ENCODE measurements at places on chromosomes 7 and 10.
A peak's percentile ranks its signal among the peaks of the same experiment; 100 is the strongest.

DNA sequence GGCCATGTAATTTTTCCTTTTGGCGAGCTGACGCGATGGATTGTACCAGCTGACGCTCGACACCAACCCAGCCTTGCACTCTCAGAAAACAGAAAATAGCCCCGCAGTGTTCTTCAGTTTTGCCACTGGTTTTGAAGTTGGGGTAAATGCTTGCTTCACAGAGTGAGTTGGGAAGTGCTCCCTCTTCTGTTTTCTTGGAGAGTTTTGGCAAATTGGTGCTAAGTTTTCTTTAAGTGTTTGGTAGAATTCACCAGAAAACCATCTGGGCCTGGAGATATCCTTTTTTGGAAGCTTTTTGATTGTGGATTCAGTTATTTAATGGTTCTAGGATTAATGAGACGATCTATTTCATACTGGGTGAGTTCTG is 252.8 kb downstream of the ELFN1 start:
- no peak for DNase-seq

DNA sequence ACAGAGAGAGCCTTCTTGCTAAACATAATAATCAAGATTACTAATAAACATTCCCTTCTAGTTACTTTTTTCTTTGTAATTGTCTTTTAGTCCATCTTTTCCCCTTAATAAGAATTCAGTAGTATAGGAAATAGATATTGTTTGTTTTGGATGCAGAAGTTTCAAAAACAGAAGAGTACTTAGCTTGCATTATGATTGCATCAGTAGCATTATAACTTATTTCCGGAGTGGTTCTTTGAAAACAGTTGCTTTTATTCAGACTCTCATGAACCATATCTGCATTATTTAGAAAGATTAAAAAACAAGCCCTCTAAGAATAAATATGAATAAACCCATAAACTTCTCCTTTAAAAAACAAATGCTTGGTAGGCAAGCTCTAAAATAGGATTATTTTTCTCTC is 34.0 kb upstream of the DKK1 start:
- no peak for DNase-seq

- no peak for DNase-seq
These were observed 138.9 kb downstream of the NOC3L start for GRCh38 chr10:94223702-94224370.

DNA sequence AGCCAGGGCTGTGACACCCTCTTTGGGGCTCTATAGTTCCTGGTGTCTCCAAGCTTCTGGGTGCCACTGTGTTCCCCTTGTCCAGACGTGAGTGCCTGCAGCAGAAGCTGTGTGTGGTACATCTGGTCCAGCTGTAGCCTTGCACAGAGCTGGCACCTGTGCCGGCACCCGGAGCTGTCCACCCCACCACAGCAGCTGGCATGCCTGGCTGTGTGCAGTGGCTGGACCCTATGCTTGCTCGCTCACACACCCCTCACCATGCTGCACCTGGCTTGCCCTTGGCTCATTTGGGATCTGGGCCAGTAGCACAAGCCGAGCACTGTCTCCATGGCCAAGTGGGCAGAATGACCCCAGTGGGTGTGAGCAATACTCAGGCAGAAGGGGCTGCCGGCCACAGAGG is 10.6 kb downstream of the DNAJB9 start:
- no peak for DNase-seq

DNA sequence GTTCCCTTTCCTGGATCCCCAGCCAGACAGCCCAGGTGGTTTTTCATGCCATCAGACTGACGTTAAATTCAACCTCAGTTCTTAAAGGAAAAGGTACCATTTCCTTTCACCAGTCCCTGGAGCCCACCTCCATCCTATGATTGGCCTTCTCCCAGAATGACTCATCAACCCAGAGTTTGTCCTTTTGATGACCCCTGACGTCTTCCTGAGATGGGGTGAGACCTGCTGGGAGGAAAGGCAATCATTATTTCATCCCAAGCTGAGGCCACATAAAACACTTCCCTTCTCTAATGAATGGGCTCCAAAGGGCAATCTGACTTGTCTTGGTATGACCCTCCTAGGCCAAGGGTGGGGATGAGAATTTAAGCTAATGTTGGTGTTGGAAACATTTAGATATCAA is 750.7 kb downstream of the SUGCT start:
- peak; percentile 39 for DNase-seq

DNA sequence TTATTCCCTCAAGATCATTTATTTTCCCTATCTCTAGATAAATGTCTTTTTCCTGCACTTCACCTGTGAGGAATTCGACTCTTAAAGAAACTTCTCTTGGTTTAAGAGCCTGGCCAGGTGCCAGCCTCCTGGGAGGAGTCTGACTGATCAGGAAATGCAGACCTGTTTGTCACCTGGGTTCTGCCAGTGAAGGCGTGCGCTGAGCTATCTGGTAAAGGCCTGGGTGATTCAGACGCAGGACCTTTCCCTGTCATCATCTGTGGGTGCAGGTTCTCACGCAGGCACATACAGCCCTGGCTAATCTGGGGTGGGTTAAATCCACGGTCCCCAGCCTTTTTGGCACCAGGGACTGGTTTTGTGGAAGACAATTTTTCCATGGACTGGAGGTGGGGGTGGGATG is 65.3 kb upstream of the AQP1 start:
- no peak for DNase-seq

DNA sequence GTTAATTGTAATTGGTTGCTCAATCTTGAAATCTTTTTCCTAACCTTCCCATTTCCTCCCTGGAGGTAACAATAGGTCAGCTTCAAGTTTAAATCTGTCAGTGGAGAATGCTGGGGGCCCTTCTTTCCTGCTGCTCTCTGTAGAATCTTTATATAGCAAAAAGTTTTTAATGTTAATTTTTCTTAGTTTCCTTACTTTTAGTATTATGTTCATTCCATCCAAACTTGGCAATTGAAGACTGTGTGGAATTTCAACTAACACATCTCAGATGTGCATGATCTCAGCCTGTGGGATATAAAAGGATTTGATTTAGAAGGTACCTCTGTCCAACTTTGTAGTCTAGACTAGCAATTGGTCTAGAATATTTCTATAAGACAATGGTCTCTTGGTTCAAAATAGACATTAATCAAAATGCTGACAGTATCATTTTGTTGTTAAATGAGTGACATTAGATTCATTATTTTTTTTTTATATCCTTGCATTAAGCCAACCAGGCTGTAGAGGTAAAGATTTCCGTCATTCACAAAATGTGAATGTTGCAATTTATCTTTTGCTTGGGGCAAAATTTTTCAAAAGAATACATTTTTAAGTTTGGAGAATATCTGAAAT is 100.4 kb upstream of the SEMA3A start:
- DNase-seq = no peak

DNA sequence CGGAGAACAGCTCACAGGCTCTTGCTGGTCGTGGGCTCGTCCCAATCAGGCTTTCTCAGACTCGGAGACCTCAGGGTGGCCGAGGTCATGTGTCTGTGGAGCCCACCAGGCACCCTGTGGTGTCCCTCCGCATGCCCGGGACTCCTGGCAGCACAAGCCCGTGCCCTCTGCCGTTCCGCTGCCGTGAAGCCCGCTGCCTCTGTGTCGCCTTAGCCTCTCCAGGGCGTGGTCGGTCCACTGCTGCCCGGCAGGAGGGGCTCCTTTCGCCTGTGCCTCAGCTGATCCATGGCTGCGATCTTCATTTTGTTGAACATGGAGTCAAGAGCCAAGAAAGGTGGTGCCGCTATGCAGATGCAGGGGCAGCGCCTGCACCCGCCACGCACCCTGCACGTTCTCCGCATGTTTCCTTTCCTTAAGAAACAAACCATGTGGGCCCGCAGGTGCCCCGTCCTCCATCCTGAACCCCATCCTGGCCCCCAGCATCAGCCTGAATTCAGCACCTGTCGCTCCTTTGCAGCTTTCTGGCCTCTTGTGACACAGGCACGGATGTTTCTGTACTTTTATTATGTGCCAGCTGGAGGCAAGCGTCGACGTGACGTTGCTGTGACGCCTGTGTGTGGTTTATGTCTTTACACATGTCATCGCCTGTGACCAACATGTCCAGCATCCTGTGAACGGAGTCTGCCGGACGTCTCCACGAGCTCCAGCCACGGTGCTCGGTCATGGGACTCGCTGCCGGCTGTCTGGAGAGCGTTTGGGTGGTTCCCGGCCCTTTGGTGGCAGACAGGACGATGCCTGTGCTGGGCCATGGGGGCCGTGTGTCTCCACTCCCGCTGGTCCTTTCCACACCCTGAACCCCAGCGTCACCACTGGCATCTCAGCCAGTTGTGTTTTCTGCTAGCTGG is 69.9 kb downstream of the NKX6-2 start:
- DNase-seq = no peak

DNA sequence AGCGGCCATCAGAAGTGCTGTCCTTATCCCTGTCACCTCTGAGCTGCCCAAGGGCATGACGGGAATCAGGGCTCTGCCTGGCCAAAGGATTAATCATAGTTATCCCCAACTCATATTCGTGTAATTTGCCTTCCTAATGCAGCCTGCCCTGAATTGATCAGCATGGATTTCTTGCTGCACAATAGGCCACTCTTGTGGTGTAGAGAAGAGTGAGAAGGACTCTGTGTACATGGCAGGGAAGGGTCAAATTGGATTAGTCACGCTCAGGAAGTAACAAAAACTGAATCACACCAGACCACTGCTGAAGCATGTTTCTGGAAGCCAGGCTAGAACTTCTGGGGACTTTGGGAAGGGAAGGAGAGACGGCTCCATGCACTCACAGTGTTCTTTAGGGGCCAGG is 227.0 kb downstream of the BUB3 start:
- peak; percentile 2 for DNase-seq

- no peak for DNase-seq
These were observed 118.4 kb upstream of the WDR11 start for GRCh38 chr10:120732643-120733313.

GRCh38 chr10:73888514-73888913 is 14.2 kb upstream of the CAMK2G start:
- no peak for DNase-seq

- no peak for DNase-seq
These were observed 160.1 kb downstream of the NEURL1 start for GRCh38 chr10:103653581-103654037.

- no peak for DNase-seq
These were observed 288.1 kb upstream of the PRKCQ start for GRCh38 chr10:6868036-6868725.

GRCh38 chr10:80473692-80474596 is 19.8 kb downstream of the TSPAN14 start:
- peak; percentile 52 for DNase-seq

DNA sequence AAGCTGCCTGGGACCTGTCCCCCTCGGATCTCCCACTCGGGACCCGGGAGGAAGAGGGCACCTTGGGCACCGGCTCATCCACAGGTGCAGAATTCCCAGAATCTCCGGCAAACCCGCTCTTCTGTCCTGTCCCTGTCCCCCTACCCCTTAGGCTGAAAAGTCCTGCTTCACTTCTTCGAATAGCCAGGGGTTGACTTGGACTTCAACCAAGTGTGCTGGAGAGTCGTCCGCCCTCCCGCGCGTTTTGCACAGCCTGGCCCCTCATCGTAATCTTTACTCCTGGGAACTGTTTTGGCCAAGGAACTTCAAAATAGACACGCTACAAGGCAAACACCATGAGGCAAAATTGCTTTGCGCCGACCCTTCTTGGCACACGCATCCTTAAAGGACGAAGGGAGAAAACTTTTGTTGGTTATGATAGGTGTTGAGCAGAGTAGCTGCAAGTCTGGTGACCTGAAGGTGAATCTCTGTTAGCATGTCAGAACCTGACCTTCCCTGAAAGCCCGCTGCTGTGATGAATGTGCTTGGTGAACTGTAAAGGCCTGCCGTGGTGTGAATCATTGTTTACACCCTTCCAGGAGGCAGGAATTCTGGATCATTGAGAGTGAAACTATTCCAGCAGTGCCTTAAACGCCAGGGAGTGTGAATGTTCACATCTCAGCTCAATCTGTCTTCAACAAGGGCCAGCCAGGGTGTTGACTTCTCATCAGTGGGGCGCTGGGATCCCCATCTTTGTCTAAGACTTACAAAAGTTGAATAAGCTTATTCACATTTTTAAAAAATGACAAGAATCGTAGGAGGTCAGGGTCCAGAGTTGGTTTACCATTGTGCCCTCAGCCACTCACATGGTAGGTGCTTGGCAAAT is 589 bp upstream of the RAPGEF5 start:
- peak; percentile 13 for DNase-seq

- no peak for DNase-seq
These were observed 22.6 kb downstream of the CUBN start for GRCh38 chr10:17106991-17107390.

DNA sequence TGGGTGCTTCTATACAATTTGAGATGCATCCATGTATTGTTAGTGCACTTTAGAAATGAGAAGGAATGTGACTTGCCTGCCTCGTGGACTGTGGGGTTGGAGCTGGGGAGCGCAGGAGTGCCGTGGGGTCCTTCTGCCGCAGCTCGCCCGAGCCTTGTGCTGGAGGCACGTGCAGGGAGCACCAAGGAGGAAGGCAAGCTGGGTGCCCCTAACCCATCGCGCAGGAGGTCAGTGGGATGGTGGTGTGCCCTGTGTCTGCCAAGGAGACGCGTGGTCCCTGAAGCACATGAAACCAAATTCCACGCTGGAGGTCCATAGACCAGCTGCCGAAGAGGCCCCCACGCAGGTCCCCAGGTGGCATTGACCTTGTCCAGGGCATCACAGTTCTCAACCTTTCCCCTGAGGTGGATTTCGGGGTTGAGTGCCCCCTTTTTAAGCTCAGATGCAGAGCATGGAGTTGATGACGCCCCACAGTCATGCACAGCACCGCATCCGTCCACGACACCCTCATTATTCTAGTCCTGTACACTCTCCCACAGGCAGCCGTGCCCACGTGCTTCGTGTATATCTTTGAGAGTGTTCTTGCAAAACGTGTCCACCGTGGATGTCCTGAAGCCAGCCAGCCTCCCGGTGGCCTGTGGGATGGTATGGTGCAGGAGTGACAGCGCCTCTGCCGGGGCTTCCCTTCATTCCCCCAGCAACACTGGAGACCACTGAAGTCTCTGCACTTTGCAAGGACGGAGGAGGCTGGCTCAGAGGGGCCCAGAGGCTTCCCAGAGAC is 35.5 kb downstream of the FKBP6 start:
- no peak for DNase-seq

DNA sequence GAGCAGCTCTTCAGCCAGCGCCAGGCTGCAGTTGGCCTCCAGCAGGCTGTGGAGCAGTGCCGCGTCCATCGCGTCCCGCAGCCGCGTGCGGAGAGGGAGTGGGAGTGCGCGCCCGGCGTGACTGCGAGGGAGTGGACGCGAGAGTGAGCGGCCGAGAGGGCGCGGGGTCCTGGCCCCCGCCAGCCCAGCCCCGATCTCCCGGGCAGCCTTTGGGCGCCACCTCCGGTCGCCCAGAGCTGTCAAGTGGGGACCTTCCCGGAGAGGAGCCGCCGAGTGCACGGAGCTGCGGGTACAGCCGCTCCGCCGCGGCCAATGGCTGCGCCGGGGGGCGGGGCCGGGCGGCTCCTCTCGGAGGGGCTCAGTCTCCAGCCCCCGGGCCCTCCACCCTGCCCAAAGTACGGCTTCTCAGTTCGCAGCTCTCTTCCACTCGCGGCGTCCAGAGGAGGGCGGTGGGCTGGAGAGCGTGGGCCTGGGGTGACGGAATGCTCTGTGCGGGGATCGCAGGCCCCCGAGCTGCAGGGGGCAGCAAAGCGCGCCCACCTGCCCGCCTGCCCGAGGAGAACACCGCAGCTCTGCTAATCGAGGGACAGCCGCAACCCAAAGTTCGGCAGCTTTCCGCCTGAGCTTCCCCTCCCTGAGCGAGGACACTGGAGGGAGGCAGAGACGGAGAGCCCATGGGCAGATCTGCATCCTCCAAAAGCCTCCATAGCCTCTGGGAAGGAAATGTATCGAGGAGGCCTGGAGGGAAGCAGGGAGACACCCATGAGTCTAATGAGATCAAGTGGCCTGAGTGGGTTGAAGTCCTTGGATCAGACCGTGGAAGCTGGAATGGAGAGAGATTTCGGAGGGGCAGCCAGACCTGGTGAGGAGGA is at the start of gene CRHR2:
Gene CRHR2, minus strand, starts transcription at position 245 of the 872 bp plus-strand sequence. Its CDS starts 176 bp downstream, at position 69.
- DNase-seq = no peak

- no peak for DNase-seq
These were observed 152.5 kb upstream of the ZMIZ1 start for GRCh38 chr10:78916227-78916626.
